ENCODE measurements at places on chromosomes 11 and 22. TPM values are rescaled to one million over a fixed set of nuclear protein-coding genes. Genes with fewer than 3 reads are reported as not detected.

The MUC6 gene
- polyA plus RNA-seq, result 0.04 TPM

The TMPRSS5 gene
- not detected for polyA plus RNA-seq

The B4GALNT4 gene
- polyA plus RNA-seq, result 7.6 TPM

The ZNRF3 gene
- 0.60 TPM for polyA plus RNA-seq

The NLRP10 gene
- polyA plus RNA-seq, result not detected

The ATG13 gene
- 34.2 TPM for polyA plus RNA-seq

The GLB1L2 gene
- 6.0 TPM for polyA plus RNA-seq

The FGF3 gene
- polyA plus RNA-seq, result not detected

The CNIH2 gene
- polyA plus RNA-seq, result not detected

The ANO1 gene
- polyA plus RNA-seq, result 0.60 TPM

GRCh38 chr22:32836280-32837123 lies 35.0 kb downstream of the TIMP3 start:
- DNase-seq, result no peak

- no peak for DNase-seq
These were observed 540 bp downstream of the MEN1 start for GRCh38 chr11:64809781-64810241.

DNA sequence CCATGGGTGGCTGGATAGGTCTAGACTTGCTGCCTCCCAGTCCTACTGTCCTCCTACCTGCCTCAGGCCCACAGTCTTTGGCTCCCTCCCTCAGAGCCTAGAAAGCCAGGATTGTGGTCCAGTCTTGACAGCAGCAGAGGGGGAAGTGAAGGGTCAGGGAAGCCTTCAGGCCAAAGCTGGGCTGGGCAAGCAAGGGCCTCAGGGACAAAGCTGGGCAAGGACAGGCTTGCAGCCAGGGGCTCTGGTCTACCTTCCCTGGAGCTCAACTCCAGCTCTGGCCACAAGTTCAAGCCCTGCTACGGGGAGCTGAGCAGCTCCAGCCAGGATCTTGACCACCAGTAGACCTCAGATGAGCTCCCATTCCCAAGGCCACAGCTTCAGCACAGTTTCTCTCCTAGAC lies 14.9 kb downstream of the LMO1 start:
- peak; percentile 52 for DNase-seq

DNA sequence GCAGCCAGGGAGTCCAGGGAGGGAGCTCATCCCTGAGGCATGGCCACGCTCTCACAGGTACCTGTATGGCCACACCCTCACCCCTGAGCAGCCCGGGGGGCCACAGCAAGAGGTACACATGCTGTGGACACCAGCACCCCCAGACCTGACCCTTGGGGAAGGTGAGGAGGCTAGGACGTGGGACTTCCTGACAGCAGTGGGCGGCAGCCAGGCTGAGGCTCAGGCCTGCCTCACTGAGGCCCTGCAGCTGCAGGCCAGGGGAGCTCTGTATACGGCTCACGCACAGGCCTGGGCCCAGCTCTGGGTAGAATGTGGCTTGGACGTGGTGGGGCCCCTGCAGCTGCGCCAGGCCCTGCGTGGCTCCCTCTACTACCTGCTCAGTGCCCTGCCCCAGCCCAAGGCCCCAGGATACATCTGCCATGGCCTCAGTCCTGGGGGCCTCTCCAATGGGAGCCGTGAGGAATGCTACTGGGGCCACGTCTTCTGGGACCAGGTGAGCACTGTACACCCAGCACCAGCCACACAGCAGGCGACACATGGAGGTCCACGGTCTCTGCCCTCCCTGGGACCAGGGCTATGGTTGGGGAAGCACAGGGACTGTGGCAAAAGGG lies 1.8 kb downstream of the PGGHG start:
- DNase-seq, result peak; percentile 62

DNA sequence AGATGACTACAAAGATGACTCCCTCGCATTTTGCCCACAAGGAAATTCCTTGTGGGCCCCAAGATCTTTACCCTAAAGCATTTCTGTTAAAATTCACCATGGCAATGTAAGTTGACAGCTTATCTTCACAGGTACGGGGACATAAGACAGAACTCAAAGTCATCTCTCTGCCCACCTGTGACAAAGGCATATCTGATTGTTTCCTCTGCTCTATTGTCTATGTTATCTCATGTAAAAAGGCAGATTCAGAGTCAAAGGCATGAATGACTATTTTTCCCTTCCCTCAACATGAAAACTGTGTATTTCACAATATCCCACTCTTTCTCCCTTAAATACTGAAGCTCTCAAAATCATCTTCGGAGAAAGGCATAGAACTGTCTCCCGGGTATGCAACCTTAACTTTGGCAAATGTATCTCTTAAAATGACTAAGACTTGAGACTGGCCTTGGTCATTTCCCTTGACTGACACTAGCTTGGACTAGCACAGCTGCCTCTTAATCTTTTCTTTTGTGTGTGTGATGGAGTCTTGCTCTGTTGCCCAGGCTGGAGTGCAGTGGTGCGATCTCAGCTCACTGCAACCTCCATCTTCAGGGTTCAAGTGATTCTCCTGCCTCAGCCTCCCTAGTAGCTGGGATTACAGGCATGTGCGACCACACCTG lies 103.2 kb downstream of the MICAL3 start:
- DNase-seq, result no peak

GRCh38 chr11:48073031-48073861 lies 92.9 kb downstream of the PTPRJ start:
- DNase-seq, result no peak

- DNase-seq, result no peak
These were observed 560.8 kb downstream of the BRD1 start for GRCh38 chr22:49266561-49267519.

GRCh38 chr11:62169935-62170334 lies 20.1 kb upstream of the SCGB1D1 start:
- no peak for DNase-seq

DNA sequence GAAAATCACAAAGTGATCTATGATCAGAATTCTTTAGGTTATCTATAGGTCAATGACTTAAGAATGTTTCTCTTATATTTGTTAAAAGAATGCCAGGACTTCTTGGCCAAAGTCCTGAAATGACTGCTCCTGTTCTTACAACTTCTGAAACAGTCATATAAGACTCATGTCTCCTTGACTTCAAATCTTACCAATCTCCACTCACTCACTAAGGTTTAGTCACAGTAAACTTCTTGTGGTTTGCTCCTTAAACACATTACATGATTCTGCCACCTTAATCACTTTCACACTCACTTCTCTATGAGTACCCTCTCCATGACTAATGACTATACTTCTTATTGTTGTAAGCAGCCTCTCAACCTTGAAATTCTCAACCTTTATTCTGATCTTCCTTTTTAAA lies 648.7 kb upstream of the CCDC179 start:
- no peak for DNase-seq

DNA sequence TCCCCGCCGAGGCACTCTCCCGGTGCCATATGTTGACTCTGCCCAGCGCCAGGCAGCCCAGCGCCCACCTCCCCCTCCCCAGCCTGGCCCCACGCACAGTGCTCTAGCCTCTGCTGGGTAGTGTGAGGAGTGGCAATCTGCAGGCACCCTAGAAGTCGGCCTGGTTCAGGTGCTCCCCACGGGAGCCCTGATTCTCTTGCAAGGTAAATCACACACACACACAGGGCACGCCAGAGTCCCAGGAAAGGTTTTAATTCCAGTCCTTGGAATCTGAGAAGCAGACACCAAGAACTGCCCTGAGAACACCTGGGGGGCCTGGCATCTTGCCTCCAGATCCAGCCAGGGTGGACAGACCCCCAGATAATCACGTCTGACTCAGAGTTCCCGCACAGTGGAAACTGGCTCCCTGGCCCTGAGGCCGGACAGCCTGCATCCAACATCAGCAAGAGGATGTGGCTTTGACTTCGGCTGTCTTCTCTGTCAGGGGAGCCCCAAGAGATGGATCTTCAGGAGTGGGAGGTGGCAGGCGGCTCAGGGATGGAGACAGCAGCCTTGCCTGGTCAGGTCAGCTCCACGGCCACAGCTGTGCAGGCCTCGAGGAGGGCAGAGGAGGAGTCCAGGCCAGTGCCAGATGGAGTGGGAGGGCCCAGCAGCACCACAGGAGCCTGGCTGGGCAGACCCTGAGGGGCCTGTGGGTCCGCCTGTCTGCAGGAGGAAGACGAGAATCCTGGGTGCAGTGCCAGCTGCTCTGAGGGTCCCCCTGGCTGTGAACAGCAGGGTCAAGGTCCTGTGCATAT lies 1.1 kb upstream of the RIN1 start:
- DNase-seq, result peak; percentile 64

- DNase-seq, result no peak
These were observed 13.1 kb downstream of the HINFP start for GRCh38 chr11:119134389-119134978.

GRCh38 chr11:109838026-109838425 lies 255.2 kb upstream of the ZC3H12C start:
- no peak for DNase-seq

DNA sequence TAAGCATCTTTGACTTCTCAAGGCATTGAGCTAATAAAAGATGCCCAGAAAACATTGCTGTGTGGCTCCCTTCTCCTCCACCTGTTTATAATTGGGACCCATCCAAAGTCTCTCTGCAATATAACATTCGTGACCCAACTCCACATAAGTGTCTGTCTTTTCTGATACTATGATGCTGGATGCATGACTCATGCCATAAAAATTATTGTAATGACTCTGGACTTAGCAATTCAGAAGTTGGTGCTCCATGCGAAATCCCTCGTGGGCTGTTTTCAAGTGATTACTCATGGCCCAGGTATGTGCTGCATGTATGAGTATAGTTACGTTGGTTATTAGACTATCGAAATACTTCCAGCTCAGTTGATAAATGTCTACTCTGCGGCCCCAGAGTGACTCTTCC lies 11.7 kb downstream of the FJX1 start:
- DNase-seq, result no peak

- DNase-seq, result no peak
These were observed 541.4 kb downstream of the MN1 start for GRCh38 chr22:27260087-27260698.

GRCh38 chr11:72221386-72222075 lies 3.0 kb upstream of the INPPL1 start:
- DNase-seq, result peak; percentile 66

GRCh38 chr11:95230810-95231126 lies 234 bp downstream of the SESN3 start:
- DNase-seq, result no peak

- no peak for DNase-seq
These were observed 124.6 kb downstream of the GRIA4 start for GRCh38 chr11:105734426-105734825.

DNA sequence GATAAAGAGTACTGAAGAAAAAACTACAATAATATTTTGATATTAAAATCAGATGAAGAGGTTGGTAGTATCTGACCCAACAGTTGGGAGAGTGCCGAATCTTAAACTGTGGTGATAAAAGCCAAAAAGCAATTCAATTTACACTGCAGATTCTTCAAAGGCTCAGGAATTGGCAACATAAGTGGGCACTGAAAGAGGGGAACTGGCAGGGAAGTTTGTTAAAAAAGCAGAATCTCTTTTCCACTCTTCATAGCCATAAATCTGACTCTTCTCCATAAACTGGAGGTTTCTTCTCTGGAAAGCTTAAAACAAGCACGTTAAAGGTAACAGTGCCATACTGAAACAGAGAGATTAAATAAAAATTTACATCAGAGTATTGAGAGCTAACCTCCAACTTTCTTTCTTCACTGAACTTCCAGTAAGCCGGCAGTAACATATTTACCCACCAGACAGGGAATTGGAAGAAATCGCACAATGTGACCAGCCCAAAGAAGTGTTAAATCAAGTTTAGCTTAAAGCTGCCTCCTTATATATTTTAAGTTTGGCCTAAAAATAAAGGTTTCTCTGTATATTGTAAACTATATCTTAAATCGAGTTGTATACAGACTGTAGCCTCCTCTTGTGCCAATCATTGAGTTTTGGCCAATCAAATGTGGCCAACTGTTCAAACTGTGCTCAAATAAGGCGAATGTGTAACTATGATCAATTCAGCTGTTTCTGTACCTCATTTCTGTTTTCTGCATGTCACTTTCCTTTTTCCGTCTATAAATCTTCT lies 358.3 kb downstream of the NXPE2 start:
- no peak for DNase-seq

- no peak for DNase-seq
These were observed 893.7 kb downstream of the FAM181B start for GRCh38 chr11:81839976-81840375.

DNA sequence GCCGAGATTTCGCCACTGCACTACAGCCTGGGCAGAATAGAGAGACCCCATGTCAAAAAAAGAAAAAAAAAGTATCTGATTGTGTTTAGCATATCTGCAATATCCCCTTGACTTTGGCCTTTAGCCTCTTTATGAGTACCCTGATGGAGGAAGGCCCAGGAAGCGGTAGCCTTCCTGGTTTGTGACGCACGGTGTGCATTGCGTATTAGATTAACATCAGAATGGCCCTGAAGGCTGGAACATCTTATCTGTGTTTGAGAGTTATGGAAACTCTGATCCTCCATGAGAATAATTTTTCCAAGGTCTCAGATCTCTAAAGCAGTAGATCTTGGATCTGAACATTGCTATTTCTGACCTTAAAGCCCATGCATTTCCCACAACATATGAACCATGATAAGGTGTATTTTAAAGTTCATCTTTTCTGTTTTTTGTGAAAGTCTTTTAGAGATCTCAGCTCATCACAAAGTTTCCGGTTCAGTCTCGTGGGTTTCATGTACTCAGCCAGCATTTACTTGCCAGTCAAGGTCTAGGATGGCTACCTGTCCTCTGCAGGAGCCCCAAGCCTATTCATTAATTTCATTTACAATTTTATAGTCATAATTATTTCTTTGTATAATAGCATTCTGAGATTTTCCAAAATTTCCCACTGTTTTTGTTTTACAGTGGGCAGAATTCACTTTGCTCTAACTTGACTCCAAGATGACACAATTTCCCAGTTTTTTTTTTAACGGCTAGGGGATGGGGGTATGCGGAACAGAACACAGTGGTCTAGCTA lies 605 bp upstream of the FDX1 start:
- DNase-seq, result no peak

DNA sequence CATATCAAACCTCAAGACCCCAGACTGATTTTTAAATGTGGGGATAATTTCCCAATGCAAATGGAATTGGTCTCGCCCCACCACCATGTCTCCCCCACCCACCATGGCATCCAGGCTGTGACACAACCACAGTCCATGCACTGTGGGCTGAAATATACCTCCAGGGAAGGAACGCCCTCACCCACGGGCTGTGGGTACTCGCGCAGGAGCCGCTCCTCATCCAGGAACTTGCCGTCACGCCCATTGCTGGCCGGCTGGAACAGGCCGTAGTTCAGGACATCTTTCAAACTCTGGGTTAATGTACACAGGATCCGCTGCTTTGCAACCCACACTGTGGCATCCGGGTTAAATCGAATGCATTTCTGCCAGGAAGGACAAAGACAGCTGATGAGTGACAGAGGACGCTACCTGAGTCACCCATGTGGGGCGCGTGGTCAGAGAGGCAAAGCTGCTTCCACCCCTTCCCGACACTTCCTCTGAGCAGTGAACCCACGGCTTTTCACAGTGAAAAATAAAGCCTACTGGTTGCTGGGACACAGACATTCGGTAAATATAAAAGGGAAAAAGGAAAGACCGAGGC lies 133.6 kb downstream of the SHANK2 start:
- no peak for DNase-seq

DNA sequence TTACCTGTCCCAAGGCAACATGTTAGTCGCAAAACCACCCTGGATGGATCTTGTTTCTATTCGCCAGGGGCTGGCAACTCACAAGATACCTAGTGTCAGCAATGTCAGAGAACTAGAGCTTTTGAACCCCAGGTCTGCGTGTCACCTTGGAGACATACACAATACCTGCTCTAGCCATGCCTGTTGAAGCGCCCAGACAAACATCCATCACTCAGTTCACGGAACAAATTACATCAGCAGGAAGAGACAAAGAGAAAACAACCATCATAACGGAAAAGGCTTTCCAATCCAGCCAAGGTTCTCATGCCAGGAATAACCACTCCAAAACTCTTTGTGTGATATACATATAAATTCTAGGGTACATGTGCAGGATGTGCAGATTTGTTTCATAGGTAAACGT lies 2.2 kb downstream of the CD59 start:
- no peak for DNase-seq
